NCI-H774 (cell line): ENCODE measurements at places on chromosomes 2 and 18.

DNA sequence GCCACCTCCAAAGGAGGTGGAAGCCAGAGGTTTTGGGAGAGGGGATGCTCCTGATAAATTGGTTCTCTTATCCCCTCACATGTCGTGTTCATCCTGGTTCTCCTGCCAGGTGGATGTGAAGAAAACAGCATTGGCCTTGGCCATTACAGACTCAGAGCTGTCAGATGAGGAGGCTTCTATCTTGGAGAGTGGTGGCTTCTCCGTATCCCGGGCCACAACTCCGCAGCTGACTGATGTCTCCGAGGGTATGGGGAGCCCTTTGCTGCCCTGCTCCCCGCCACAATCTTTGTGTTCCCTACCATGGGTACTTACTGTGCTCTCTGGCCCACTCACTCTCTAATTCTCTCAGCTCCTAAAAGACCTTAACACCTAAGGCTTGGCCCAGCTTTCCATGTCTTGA, 3.5 kb downstream of the RETREG2 start:
- no peak for DNase-seq

- DNase-seq = no peak
Observed at GRCh38 chr2:169348321-169349024, 13.9 kb downstream of the LRP2 start.

DNA sequence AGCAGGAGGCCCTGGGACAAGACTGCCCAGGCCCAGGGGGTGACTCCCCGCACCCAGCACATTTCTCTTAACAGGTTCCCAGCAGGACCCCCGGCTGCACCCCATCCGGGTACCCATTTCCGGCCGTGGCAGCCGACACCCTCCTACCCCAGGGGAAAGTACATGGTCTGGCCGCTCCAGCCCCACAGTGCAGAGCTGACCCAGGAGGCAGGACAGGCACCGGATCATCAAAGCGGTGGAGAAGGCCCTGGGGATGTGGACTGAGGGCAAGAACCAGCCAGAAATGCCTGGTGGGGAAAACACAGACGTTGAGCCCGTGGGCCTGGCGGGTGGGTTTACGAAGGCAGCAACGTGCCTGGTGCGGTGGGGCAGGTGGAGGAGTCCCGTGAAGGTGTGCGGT, 79.5 kb upstream of the GPC1 start:
- DNase-seq = no peak

GRCh38 chr2:165544897-165545296, 75.4 kb downstream of the CSRNP3 start:
- no peak for DNase-seq

- no peak for DNase-seq
Observed at GRCh38 chr2:103962670-103963069, 891.2 kb upstream of the POU3F3 start.

DNA sequence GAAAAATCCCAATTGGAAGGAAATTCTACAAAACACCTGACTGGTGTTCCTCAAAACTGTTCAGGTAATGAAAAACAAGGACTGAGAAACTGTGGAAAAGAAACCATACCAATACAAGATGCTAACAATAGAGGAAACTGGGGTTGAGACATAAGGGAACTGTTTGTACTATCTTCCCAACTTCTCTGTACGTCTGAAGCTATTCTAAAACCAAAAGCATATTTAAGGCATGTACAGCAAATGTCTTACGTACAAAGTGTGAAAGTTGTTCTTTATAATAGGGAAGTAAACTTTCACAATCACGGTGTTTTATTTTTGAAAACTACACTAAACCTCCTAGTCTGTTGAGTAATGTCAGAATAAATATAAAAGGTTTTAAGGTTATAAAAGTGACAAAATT, 776.1 kb upstream of the RAB6C start:
- DNase-seq = no peak

GRCh38 chr18:12656605-12656937, 1.3 kb downstream of the SPIRE1 start:
- no peak for DNase-seq

DNA sequence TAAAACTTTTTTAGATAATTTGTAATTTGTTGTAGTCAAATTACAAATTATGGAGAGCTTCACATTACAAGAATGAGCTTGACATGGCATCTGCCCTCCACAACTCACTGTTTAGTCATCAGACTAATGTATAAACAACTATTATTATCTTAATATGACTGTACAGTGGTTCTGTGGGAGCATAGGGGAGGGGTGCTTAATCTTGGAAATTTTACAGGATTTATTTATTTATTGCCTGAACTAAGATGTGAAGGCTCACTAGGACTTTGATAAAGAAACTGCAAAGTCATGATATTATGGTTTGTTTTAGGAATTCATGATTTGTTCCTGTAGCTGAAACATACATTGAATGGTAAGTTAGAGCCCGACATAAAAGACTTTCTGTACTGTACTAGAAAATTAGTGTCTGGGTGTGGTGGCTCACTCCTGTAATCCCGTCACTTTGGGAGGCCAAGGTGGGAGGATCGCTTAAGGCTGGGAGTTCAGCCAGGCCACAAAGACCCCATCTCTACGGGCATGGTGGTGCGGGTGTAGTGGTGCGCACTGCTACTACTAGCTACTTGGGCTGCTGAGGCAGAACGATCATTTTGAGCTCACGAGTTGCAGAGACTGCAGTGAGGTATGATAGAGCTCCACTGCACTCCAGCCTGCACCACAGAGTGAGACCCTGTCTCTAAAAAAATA, 2.1 kb downstream of the MARCHF7 start:
- DNase-seq = no peak

- no peak for DNase-seq
Observed at GRCh38 chr2:78977661-78978145, 47.8 kb upstream of the REG3G start.

DNA sequence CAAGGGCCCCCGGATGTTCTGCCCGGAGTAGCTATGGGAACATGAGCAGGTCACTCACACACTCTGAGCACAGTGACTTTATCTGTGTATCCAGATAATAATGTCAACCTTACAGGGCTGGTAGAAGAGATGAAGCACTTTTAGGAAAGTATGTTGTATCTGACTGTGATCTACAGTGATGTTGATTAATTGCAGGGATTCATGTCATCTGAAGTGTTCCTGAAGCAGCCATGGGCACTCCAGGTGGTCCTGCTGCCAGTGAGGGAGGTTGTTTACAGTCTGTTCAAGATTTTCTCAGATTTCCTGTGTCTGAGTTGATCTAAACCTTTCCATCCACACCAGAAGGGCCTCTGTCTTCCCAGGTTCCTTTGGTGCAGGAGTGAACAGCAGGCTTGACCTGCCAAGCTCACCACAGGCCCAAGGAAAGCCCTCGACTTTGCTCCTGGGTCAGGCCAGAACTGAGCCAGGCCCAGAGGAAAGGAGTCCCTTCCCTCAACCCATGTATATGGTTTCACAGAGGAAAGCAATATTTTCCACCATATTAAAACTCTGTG, 28.0 kb downstream of the KIAA2012 start:
- DNase-seq = no peak

DNA sequence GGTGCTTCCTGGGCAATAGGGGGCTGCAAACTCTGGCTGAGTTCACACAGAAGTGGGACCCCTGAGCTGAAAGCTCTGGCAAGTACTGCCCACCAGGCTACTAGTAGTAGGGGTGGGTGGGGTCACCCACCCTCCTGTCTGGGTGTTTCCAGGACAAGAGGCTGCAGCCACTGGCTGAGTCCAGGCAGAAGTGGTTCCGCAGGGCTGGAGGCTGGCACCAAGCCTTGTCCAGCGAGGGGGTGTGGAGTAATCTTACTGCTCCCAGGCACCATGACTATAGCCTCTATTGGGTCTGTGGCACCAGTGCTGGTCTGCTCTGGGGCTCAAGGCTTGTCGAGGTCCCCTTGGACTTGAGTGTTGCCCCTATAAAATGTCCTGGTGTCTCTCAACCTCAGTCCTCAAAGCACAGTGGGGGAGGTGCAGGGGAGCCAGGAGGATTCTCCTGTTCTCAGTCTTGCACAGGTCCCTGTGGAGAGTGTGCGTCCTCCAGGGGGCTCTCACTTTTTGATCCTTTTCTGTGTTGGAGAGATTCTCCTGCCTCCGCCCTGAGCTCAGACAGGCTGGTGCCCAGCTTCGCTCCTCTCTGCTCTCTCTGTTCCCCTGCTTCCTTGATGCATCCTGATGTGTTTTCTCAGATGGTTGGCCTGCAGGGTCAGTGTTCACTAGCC, 48.1 kb downstream of the NUP35 start:
- no peak for DNase-seq

DNA sequence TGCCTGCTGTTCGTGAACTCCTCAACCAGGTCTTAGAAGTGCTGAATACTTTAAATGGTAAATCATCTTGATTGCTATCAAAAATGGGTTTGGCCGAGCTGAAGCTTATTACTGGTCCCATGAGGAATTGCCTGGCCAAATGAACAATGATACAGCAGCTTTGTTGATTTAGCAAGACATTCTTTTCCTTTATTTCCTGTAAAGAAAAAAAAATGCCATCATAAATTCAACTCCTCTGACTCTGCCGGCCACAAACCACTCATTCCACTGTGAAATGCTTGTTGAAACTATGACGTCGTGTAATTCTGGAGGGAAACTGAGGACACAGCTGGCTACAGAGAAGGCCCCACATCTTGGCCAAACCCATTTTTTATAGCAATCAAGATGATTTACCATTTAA, 74.2 kb upstream of the ID2 start:
- DNase-seq = no peak

GRCh38 chr2:202639231-202639630, 4.5 kb downstream of the FAM117B start:
- DNase-seq = no peak

DNA sequence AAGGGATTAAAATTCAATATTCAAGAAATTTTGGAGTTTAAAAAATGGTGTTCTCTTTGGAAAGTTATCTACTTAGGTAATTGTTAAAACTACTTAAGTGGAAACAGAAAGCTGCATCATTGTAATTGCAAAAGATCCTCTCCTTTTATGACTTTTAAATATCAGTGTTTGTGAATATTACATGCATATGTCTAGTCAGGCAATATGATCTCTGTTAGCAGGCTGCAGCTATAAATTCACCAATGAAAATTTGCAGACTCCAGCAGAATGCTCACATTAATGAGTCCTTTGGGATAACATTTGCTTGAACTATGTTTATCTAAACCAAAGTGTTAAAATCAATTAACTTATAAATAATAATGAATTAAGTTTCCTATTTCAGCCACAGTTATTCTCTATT, 59.2 kb upstream of the CSRNP3 start:
- DNase-seq = no peak

- DNase-seq = no peak
Observed at GRCh38 chr18:23094411-23095190, 40.7 kb upstream of the CABLES1 start.

GRCh38 chr2:33366473-33366872, 110.0 kb upstream of the RASGRP3 start:
- no peak for DNase-seq

DNA sequence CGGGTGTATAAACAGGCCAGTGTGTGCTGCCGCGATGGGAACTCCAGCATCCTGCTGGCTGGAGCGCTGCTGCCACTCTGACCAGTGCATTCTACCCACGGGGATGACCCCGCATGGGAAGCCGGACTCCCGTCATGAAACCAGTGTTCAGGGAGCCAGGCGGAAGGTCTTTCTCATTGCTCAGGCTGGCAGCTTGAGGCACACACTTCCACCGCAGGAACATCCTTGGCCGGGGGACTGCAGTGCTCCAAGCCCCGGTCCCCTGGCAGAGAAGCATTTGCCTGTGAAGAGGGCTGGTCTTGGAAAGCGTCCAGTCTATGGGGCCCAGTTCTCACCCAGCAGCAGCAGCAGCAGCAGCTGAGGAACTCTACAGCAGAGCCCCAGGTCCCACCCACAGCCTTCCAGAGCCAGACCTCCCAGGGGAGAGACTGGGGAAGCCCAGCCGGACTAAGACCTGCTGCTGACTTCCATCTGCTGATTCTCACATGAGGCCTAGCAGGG, 235.9 kb downstream of the KLHL29 start:
- DNase-seq = no peak

DNA sequence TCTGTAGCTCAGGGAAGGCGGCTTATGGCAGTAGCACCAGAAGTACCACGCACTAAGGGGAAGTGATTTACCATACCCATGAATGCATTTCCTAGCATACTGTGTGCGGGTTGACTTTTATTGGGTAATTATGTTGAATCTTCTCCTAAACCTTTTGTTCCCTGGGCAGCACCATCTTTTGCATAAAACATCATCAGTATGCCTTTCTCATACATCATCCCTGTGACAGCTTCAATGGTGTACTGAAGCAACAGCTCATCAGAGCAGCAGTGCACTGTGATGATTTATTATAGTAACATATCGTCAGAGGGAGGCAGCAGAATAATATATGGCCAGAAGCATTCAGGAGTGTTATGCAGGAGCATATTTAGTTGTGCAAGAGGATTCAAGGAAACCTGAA, 204.9 kb downstream of the CDH7 start:
- DNase-seq = no peak

DNA sequence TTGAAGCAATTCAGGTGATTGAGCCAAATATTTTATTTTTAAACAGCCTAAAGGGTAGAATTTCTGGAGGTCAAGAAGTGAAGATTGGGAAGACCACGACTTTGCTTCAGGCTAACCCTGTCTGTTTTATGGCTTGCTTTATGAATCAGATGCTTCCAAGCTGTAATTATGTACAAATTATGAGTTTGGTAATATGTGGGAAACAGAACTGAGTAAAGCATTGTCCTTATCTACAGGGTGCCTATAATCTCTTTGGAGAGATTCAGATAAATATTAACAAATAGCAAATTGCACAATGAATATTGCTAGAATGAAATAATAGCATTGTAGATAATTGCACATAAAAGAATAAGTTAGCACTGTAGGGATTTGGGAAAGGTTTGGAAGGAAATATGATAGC, 539.4 kb upstream of the CDH2 start:
- no peak for DNase-seq

DNA sequence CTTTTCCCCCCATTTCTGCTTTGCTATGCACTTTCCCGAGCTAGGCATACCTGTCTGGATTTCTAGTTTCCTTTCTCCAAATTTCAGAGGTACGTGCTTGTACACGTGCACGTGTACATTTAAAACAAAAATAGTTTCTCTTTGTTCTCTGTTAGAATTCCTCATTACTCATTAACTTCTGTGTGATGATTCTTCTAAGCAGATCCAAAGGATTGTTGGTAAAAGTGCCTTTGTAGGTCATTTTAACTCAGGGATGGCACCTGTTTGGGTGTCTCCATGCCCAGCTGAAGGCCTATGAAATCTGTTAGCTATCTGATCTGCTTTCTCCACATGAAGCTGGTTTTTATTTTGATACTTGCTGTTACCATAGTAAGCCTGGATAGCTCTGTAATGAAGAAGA, 264.3 kb downstream of the LPIN1 start:
- DNase-seq = no peak

- no peak for DNase-seq
Observed at GRCh38 chr18:55353806-55354205, 234.2 kb downstream of the TCF4 start.

GRCh38 chr2:109064660-109065390, 64.2 kb upstream of the SH3RF3 start:
- no peak for DNase-seq

DNA sequence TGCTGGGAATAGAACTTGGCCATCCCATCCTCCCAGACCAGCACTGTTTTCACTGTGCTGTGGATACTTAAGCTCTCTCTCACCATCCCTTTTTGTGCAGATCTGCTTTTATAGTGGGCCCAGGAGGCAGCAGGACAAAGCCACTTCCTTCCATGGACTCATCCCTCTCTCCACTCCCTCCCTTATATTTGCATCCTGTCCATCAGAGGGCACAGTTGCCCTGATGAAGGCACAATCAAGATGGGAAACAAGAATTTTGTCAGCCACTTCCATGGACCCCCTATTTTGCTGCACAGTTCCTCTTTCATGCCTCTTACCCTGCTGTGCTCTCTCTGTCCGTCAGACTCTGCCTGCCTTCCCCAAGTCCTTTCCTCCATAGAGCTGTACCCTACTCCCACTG, 338.7 kb downstream of the HRH4 start:
- DNase-seq = no peak

- DNase-seq = no peak
Observed at GRCh38 chr18:32454593-32454992, 16.1 kb downstream of the GAREM1 start.
